CD4-positive, alpha-beta T cell treated with Interleukin-17A for 1 hour (primary cell): ENCODE measurements at places on chromosomes 6 and 20.

GRCh38 chr6:6694368-6694780, 105.9 kb downstream of the LY86 start:
- DNase-seq: no peak

DNA sequence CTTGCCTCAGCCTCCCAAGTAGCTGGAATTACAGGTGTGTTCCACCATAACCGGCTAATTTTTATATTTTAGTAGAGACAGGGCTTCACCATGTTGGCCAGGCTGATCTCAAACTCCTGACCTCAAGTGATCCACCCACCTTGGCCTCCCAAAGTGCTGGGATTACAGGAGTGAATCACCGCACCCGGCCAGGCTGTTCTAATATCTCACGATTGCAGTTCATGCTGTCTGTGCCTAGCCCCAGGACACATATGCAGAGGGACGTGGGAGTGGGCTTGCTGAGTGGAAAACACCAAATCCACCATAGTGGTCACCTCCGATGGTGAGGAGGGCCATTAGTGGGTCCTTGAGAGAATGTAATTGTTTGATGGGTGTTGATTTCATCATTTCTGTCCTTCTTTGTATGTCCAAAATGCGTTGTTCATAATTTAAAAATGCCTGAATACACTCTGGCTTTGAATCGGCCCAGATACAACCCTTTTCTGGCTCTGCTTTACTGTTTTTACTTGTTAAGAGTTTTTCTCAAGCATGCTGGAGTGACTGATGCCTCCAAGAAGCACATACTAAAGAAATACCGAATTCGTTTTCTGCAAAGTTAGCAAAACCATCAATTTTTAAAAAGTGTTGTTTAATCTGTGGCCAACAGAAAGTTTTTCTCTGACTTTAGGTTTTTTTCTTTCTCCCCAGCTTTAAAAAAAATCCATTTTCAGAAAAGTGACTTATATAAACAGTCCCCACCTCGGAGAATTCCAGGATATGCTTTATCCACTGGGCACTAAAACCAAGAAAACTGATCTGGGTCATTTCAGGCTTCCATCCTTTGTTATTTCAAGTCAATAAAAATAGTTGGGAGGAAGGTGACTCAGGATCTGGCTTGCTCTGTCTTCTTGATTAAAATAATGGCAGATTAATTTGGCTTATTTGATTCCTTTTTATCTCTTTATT, 18.8 kb upstream of the RALGAPA2 start:
- DNase-seq: no peak

GRCh38 chr20:63718996-63719395, 11.2 kb downstream of the ZGPAT start:
- no peak for DNase-seq

- no peak for DNase-seq
Observed at GRCh38 chr6:145427232-145427631, 308.1 kb downstream of the EPM2A start.

DNA sequence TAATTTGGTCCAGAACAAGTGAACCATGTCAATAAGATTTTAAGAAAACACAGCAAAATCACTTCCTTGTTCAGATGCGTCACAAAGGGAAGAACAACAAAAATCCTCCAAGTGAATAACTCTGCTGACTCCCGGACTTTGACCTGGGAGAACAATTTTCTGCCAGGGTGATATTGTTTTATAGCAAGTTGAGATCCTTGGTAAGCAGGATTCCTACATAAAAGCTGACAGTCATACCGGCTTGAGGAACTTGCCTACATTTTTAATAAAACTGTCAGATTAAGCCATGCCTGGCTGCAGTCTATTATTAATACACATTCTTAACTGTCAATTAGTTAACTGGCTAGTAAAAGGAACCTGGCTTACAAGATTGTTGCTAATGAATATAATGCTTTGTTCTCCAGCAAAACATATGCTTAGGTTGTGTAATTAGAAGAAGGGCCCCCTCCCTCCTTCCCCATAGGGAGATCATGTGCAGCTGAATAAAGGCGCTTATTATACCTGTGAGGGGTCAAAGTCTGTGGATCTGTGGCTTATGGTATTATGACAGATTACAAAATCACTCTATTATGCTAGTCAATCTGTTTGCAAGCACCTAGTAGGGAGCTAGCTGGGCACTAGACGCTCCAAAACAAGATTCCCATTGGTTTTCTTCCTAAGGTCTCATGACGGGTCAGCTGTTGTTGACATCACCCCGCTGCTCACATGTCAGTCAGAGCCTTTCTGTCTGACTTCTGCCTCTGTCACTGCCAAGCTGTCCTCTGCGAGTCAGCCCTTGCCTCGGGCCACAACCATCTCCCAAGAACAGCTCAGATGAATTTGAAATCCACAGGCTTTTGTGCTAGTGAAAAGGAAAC, 44.6 kb upstream of the SEC63 start:
- no peak for DNase-seq

GRCh38 chr20:25083141-25083772, 1.3 kb upstream of the VSX1 start:
- DNase-seq: no peak

DNA sequence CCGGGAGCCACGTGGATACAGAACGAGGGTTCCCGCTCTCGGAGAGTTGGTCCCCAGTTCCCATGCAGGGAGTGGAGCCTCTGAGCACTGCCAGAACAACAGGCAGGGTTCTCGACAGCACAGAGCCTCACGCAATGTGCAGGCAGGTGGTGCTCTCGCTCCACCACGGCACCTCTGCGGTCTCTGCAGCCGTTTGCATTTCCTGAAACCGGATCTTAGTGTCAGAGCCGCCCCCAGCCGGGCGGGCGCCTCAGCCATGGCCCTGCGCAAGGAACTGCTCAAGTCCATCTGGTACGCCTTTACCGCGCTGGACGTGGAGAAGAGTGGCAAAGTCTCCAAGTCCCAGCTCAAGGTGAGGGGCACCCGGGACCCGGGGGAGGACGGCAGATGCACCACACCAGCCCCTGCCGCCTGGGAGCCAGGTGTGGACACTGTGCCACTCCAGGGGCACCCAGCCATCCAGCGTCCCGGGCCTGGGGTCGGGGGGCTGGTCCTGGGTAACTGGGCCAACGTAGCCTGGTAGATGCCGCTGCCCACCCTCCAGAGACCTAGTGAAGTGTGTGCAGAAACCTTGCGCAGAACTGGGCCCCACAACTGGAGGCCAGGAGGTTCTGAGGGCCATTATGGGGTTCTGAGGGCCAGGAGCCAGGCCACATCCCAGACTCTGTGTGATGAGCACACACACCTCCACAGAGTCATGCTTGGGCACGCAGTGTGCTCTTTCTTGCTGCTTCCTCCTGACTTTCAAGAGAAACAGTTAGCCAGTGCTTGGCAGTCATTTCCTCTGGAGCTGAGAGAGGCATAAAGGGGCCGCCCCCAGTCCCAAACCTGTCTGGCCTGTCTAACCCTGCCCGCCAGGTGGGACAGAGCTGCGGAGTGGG, at the start of gene DEF6:
TSS of gene DEF6 (plus strand) at position 218 of the 881 bp plus-strand sequence. CDS start at position 257, 39 bp downstream.
- DNase-seq: peak; percentile 92
